RPMI7951 (cell line): ENCODE measurements at places on chromosomes 11 and 22. TPM values are rescaled to one million over a fixed set of nuclear protein-coding genes. Genes with fewer than 3 reads are reported as not detected.

- DNase-seq: no peak
These were observed 219.5 kb downstream of the DLG2 start for GRCh38 chr11:85407648-85408047.

GRCh38 chr11:10348650-10349280 lies 43.9 kb downstream of the ADM start:
- DNase-seq: peak; percentile 73

DNA sequence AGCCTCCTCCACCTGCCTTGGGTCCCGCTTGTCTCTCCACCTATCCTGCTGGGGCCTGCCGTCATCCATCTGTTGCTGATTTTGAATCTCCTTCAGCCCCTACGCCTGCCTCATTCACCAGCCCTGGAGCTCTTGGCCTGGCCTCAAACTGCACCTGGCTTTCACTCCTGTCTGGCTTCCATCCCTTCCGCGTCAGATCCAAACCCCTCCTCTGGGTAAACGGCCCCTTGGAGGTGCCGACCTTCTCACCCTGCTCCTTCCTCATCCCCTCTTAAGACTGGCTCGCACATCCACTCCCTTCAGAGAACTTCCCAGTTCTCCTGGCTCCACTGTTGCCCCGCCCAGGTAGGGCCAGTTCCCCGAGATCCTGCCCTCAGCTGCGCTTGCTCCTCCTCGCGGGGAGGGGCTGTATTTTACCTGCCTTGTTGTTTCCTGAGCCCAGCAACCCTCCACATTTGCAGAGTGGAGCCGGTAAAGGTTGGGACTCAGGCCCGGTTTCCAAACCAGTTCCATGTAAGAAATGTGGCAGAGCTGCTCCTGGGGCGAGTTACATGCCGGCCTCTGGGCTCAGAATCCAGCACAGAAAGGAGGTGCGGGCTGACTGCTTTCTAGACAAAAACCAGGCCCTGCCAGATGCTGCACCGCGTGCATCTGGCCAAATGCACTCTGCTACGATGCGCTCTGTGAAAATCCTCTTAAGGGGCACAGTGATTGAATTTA lies 13.9 kb upstream of the SHANK2 start:
- DNase-seq: no peak

DNA sequence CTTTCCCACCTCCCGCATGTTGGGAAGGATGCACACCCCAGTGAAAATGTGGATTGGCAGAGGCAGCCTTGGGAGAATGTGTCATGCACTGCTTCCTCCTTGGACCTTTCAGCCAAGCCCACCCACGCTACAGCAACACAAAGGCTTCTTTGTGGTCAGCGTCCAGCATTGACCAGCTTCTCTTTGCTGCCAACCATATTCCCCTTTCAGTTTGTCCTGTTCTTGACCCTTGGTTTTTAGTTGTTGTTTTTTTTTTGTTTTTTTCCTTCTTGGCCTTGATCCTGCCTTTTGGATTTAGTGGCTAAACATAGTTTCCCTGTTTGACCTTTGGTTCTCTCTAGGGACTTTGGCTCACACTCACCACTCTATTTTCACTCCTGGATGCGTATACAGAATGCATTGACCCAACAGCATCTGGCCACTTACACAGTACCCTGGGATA lies 573.6 kb downstream of the INSC start:
- peak; percentile 54 for DNase-seq

GRCh38 chr22:17787241-17787640 lies 13.0 kb upstream of the BID start:
- DNase-seq: no peak

GP1BB gene
- total RNA-seq: 0.78 TPM in 1 of 2 replicates, not detected in the other

NXPE2 gene
- total RNA-seq: 0.12 and 0.39 TPM in 2 replicates

SULT4A1 gene
- total RNA-seq: not detected in 2 replicates

KRTAP5-7 gene
- not detected in 2 replicates for total RNA-seq

HBD gene
- not detected in 2 replicates for total RNA-seq

FOLR3 gene
- total RNA-seq: not detected in 2 replicates

TMX2 gene
- total RNA-seq: 120 and 147 TPM in 2 replicates
